ENCODE measurements at places on chromosomes 5 and 9.

GRCh38 chr9:77953590-77953989, 78.0 kb downstream of the GNAQ start:
- no peaks in the 10 kb centered on the region for H3K27me3 ChIP-seq
- H3K36me3 ChIP-seq, result no peaks in the 10 kb centered on the region
- H3K4me1 ChIP-seq, result peaks cover 43% of the 10 kb centered on the region
- no peak for DNase-seq
- H3K27ac ChIP-seq, result no peak overlapping the region

DNA sequence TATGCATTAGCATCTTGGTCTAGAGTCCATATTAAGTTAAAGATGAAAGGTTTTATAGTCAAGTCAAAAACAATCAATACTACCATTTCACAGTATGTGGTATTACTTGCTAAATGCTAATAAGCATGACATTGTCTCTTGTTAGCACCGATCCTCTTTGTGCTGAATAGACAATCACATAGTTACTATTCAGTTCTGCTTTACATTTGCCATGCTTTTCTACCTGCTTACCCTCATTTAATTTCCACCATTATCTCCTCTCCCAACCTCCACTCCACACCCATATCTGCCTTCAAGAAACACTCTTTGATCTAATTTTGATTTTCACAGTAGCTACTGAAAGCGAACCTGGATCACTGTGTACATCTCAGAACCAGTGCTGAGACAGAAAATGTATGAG, 16.8 kb downstream of the MEGF9 start:
- no peaks in the 10 kb centered on the region for H3K36me3 ChIP-seq
- no peak overlapping the region for H3K4me3 ChIP-seq

DNA sequence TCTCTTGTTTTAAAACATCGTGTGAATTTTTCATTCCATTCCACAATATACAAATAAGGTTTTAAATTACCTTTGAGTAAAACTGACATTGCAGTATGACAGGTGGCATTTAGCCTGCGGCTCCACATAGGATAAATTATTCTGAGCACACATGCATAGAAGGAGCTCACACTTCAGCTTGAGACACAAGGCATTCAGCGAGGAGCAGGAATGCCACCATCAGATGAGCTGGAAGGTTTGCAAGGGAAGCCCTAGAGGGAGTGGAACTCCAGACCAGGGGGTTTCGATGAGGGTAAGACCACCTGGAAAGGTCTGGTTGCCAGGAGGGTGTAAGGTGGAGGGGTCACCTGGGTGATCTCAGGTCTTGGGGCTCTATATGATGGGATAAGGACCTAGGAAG, 259.0 kb upstream of the ADRA1B start:
- H3K36me3 ChIP-seq, result no peaks in the 10 kb centered on the region
- no peak overlapping the region for H3K27ac ChIP-seq
- H3K4me1 ChIP-seq, result no peaks in the 10 kb centered on the region
- no peak overlapping the region for H3K4me3 ChIP-seq
- DNase-seq, result no peak

- peaks cover 3% of the 10 kb centered on the region for H3K27me3 ChIP-seq
- H3K4me1 ChIP-seq, result no peaks in the 10 kb centered on the region
Observed at GRCh38 chr9:109549386-109549785, 51.3 kb upstream of the PTPN3 start.

GRCh38 chr9:27227192-27227591, 69.8 kb downstream of the EQTN start:
- DNase-seq, result no peak
- H3K27me3 ChIP-seq, result peaks cover 1% of the 10 kb centered on the region
- no peak overlapping the region for H3K4me3 ChIP-seq
- no peak overlapping the region for H3K27ac ChIP-seq
